NCI-H1436 (cell line): ENCODE measurements at places on chromosomes 6 and 20.

DNA sequence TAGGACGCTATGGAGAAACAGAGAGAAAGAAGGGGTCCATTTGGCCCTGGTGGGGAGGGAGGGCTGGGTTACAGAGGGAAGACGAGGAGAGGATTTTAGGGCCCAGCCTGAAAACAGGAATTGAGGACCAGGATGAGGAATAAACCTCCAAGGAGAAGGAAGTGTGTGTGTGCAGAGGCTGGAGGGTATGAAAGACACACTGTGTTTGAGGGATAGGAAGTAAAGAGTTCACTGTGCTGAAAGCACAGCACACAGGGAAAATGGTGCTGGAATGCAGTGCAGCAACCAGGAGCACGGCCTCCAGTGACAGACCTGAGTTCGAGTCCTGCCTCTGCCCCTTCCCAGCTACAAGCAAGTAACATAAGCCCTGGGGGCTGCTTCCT is 7.8 kb downstream of the MBOAT1 start:
- DNase-seq: no peak

- DNase-seq: no peak
These were observed 98.5 kb downstream of the PRDM1 start for GRCh38 chr6:106184629-106185028.

DNA sequence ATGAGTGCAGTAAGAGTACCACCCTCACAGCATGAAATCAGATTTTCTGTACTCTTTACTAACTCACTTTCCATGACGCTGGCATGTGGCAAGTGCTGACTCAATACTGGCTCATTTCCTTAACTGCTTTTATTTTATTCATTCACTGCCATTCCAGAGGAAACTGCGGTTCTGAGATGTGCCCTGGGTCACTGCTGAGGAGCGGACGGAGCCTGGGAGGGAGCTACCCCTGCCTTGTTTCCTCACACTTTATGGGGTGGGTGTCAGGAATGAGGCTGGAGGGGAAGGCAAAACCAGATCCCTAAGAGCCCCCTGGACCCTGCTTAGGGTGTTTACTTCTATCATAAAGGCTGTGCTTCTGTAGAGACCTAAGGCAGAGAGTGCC is 14.4 kb downstream of the NT5E start:
- DNase-seq: no peak

- no peak for DNase-seq
These were observed 515.0 kb downstream of the CDH26 start for GRCh38 chr20:60473211-60473610.

- DNase-seq: peak; percentile 4
These were observed 58.7 kb upstream of the TGM3 start for GRCh38 chr20:2237059-2237458.

- no peak for DNase-seq
These were observed 222.8 kb downstream of the UST start for GRCh38 chr6:148969603-148970061.

GRCh38 chr20:16441546-16442164 is 131.6 kb downstream of the KIF16B start:
- DNase-seq: no peak

- DNase-seq: no peak
These were observed 6.4 kb downstream of the HINT3 start for GRCh38 chr6:125962900-125963497.

- no peak for DNase-seq
These were observed 694 bp downstream of the MRPS18B start for GRCh38 chr6:30618270-30618797.

DNA sequence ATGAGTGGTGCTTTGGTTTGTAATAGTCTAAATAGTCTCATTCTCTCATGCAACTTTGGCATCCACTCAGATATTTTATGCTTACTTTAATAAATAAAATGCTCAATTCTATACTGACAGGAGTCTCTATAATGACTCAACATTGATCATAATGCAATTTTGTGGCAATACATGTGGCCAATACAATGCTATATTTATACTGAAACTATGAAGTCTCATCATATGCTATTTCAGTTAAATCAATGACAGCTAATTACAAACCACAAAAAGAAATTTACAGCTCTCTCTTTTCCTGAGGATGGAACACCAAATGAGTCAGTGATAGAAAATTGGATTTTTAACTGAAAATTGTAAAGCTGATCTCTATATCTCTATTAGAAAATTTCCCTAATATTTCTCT is 77.1 kb downstream of the WASF1 start:
- DNase-seq: no peak

DNA sequence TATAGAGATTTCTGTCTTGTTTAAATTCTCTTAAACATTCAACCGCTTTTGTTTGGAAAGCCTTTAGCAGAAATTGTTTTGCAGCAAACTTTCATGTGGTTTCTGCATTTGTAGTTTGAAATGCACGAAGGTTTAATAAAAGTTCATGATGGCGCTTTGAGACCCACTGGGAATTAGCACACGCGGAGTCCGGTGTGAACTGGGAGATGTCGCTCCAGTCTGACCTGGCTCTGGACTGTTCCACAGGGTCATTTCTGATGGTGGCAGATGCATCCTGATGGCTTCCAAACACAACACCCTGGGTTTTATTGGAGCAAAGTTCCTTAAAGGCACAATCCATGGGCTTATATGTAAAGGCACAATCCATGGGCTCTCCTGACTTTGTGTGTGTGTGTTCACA is 78.1 kb upstream of the MTHFD1L start:
- DNase-seq: no peak

GRCh38 chr6:166162599-166163342 is 4.9 kb downstream of the TBXT start:
- no peak for DNase-seq

DNA sequence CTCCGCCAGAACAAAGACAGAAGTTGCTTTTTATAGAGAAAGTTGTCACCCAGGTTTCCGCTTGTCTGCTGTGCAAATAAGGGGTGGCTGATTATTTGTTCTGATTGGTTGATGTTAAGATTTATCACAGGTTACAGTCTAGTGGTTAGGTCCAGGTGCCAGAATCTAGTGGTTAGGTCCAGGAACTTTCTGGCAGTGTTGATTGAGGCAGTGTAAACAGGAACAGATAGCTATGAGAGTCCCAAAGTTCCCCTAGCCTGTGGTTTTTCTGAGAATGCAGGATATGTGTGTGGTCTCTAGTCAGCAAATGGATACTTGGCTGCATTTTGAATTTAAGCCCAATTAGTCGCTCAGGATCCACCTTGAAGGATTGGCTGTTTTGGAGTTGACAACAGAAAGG is 148.0 kb downstream of the TMEM200A start:
- no peak for DNase-seq

GRCh38 chr6:61193771-61194170 is 1092.3 kb downstream of the KHDRBS2 start:
- DNase-seq: no peak

DNA sequence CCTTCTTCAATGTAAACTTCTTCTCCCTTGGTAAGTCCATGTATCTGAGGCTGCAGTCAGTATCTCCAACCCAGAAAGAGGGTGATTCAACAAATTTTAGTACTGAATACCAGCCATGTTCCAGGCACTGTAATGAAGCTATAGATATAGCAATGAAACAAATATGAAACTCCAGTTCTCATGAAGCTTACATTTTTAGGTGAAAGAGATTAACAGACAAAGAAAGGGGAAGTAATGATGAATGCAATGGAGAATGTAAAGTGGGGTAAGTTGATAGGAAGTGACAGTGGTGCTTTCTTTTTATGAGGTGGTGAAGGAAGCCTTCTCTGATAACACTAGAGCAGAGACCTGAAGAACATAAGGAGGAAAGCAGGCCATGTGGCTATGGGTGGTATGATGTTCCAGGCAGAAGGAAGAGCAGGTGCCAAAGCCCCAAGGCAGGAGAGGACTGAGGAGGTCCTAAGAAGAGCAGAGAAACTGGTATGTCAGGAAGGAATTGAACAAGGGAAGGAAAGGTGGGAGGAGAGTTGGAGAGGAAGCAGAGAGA is 143.6 kb downstream of the TFAP2B start:
- no peak for DNase-seq

DNA sequence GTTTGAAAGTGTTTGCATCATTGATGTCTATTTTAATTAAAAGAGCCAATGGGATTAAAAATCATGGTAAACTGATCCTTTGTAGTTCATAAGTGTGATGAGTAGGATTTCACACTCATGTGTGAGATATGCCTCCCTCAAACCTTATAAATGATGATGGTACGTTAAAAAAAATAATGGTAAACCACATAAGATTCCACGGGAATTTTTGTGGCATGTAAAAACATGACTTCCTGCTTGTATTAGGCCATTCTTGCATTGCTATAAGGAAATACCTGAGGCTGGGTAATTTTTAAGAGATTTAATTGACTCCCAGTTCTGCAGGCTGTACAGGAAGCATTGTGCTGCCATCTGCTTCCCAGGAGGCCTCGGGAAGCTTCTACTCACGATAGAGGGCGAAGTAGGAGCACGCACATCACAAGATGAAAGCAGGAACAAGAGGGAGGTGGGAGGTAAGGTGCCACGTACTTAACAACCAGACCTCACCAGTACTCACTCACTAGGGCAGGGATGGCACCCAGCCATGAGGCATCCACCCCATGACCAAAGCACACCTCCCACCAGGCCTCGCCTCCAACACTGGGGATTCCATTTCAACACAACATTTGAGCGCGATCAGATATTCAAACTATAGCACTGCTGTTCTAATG is 187.6 kb upstream of the QKI start:
- DNase-seq: no peak

DNA sequence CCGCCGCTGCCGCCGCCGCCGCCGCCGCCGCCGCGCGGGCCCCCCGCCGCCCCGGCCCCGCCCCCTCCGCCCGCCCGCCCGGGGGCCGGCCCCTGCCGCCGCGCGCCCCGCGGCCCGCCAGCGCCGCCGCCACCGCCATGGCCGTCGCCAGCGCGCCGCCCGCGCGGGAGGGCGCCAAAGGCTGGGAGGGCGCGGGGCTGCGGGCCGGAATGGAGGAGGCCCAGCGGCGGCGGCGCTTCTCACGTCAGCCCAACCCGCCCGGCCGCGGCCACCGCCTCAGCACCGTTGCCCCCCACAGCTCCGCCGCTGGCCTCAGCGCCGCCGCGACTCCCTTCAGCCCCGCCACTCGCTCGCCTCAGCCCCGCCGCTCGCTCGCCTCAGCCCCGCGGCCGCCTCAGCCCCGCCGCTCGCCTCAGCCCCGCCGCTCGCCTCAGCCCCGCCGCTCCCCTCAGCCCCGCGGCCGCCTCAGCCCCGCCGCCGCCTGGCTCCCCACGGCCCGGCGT is 258 bp downstream of the PHF10 start:
- DNase-seq: no peak

DNA sequence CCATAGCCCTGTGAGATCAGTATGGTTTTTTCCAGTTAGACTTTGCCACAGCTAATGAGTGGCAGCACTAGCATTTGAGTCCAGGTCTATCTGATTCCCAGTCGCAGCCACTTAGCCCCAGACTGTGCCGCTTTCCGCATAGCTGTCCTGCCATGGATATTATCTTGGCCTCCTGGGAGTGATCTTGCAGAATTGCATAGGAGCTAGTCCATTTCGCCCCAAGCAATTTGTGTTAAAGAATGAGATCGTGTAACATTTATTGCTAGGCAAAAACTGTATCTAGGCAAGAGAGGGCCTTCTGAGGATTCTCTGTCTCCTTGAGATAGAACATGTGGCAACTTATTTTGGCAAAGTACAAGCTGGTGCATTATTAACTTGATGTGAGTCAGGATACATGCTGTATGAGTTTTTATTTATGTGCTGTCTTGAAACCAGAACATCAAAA is 74.2 kb downstream of the EZR start:
- DNase-seq: no peak

DNA sequence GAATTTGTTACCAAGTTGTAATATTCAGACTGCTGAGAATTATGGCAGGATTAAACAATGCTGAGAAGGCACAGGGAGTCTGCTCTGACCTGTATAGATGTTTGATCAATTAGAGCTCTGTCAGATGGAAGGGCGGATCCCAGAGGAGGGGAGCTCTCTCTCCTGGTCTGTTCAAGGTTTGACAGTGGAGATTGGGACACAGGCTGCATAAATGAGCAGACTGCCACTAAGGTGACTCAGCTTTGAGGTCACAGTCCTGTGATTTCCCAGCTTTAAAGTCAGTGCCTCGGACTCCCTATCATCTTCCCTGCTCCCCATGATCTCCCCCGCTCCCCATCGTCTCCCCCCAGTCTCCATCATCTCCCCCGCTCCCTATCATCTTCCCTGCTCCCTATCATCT is 59.2 kb upstream of the SLC22A23 start:
- no peak for DNase-seq

- DNase-seq: no peak
These were observed 838.0 kb downstream of the DHX35 start for GRCh38 chr20:39800111-39800510.

GRCh38 chr20:20761301-20761700 is 48.9 kb upstream of the RALGAPA2 start:
- no peak for DNase-seq

DNA sequence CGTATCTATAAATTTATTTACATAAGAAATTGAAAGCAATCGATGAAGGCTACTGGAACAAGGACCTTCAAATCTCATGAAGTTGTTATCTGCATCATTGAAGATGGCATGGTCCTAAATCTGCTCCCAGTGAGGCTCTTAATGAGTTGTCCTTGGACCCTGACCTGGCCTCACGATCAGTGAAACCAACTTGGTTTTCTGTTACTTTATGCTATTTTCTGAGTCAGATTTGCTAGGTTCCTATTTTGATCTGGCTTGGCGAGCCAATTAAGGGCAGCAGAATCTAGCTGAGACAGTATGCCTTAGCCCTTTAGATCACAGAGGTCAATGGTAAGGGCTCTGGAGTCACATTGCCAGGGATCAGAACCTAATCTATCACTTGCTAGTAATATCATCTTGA is 30.1 kb upstream of the NOX3 start:
- no peak for DNase-seq

GRCh38 chr6:127468936-127469335 is 9.7 kb upstream of the KIAA0408 start:
- DNase-seq: no peak

- DNase-seq: no peak
These were observed 56.3 kb upstream of the TULP1 start for GRCh38 chr6:35569011-35569461.

DNA sequence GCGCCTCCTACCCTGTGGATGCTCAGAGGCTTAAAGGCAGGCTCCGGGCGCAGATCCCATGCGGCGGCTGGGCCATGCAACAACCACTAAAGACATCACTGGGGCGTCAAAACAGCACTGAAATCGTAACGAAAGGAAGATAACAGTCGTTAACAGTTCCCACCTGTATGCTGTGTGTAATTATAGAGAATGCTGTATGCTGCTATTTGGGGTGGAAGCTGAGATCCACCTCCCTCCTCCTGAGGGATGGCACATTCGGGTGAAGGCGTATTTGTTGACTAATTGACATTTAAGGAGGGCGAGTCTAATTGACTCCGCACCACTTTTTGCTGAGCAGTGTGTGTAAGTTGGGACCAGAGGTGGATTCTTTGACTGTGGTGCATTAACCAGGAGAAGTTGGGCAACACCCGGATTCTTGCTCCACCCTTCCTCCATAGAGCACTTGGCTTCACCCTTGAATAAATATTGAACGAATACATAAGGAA is 687 bp downstream of the SLC35A1 start:
- DNase-seq: no peak

DNA sequence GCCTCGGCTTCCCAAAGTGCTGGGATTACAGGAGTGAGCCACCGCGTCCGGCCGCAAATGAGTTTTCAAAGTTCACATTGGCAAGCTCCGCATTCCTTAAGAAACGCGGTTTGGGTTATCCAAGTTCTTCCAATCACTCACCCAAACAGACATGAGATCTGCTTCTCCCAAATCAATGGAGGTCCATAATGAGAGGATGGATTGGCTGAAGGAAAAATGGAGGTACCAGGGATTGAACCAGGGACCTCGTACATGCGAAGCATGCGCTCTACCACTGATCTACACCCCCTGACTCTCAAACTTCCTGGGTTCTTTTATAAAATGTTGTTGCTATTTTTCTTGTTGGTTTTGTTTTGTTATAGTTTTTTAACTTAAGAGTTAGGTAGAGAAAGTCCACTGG is 170.0 kb downstream of the GPX5 start:
- DNase-seq: no peak
